Stimulated activated CD8-positive, alpha-beta memory T cell treated with anti-CD3 and anti-CD28 coated beads, Interleukin-2, amount 100 ng/mL, for 48 hours (primary cell): ENCODE measurements at places on chromosomes 3 and 15.

GRCh38 chr15:45660231-45660979 is 25.6 kb downstream of the SQOR start:
- no peak for DNase-seq

GRCh38 chr3:63354160-63354559 is 76.1 kb downstream of the SYNPR start:
- DNase-seq, result no peak

GRCh38 chr15:67832031-67832551 is 6.8 kb downstream of the SKOR1 start:
- no peak for DNase-seq

DNA sequence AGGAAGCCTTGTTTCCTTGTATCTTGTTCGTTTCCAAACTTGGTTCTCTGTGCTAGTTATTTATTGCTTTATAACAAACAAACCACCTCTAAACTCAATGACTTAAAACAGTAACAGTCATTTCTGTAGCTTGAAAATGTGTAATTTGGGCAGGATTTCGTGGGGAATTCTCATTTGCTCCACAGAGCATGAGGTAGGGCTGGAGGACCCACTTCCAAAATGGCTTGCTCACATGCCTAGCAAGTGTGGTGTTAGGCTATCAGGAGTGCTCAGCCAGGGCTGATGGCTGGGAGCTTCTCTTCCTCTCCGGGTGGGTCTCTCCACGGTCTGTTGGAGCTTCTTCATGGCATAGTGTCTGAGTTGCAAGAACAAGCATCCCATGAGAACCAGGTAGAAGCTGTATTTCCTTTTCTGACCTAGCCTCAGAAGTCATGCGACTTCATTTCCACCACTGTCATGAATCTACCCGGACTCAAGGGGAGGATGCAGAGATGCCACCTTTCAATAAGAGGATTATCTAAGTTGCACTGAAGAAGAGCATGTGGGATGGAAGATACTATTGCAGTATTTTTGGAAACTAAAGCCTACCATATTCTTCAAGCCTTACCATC is 8.2 kb upstream of the TNIK start:
- DNase-seq, result no peak

DNA sequence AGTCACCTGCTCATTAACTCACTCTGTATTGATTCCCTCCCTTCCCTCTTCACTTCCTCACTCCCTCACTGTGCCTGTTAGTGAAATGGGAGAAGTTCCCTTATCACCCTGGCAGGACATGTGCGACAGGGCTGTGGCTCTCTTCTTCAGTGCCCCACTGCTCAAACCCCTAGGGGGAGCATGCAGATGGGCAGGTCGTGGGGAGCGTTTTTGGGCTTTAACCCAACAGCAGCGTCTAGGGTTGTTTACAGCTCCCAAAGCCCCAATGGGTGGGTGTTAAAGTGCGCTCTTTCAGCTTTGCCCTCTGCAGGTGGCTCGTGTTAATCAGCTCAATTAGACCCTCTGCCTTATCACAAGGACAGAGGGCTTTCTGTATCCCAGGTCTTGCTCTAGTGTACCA is 447.8 kb upstream of the PROK2 start:
- no peak for DNase-seq

GRCh38 chr3:197222937-197223370 is 75.5 kb downstream of the DLG1 start:
- no peak for DNase-seq

DNA sequence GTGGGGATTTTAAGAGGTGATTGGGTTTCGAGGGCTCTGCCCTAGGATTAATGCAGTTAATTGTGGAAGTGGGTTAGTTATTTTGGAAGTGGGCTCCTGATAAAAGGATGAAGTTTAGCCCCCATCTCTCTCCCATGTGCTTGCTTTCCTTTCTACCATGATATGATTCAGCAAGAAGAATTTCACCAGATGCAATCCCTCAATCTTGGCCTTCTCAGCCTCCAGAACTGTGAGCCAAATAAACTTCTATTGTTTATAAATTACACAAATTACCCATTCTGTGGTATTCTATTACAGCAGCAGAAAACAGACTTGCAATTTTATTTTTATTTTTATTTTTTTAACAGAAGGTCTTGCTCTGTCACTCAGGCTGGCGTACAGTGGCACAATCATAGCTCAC is 27.3 kb upstream of the UBE2E1 start:
- DNase-seq, result no peak

- DNase-seq, result no peak
Measured at GRCh38 chr3:194555175-194556062, 68.6 kb upstream of the ATP13A3 start.

GRCh38 chr3:39056151-39056550 is 4.3 kb downstream of the WDR48 start:
- no peak for DNase-seq

DNA sequence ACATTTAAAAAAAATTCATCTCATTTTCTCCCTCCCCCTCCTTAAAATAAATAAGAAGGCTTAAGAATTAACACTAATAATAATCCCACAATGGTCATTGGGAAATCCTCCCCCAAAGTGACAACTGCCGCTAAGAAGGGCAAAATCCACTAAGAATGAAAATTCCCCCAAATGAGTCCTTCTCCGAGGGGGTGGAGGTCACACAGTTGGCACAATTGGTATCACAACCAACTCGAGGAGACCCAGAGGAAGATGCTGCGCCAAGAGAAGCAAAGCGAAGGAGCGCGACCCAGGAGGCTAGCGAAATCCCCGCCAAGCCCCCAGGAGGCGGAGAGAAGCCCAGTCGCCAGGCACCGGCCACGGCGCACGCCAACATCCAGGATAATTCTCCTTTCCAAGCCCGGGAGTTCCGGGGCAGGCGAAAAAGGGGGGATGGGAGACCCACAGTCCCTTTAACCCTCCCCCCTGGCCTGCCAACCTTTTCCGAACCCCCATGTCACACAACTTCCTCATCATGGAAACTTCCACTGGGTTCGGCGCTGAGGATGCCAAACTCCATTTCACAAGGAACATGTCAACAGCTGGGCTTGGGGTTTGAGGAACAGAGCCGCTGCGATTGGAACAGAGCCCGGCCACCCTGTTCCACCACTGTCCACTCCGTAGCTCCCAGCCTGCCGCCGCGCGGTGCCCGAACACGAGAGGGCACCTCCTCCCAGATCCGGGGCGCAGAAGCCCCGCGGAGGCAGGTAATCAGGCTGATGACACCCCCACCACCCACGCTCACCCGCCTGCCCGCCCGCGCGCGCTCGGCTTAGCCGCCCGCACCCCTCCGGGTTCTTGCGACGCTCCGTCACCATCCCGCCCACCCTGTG is 668 bp downstream of the THRB start:
- no peak for DNase-seq

- DNase-seq, result no peak
Measured at GRCh38 chr15:57595011-57595866, 3.5 kb downstream of the MYZAP start.

DNA sequence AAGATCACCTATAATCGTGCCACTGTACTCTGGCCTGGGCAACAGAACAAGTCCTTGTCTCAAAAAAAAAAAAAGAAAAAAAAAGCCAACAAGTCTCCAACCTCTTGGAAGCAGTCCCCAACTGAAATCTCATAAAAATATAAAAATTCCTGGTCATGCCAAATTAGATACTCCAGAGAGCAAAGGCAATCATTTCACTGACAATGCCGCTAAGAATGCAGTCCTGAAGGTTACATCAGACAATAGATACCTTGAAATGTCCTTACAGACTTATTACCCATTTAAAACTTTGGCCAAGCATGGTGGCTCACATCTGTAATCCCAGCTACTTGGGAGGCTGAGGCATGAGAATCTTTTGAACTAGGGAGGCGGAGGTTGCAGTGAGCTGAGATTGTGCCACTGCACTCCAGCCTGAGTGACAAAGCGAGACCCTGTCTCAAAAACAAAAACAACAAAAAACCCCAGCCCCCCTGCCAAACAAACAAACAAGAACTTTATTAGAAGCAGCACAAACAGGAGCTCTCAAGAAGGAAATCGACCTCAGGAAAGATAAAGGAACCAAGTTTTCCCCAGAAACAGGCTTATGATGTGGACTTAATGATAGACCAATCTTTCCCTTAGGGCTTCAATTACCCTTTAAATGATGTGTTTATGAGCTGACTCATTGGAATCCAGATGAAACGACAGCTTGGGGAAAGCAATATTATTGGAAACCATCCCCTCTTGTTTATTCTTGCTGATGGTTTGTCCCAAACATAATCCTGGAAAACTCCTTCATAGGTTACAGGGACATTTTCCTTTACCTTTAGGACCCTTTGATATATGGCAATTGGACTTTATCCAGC is 53.1 kb upstream of the XCR1 start:
- DNase-seq, result no peak

DNA sequence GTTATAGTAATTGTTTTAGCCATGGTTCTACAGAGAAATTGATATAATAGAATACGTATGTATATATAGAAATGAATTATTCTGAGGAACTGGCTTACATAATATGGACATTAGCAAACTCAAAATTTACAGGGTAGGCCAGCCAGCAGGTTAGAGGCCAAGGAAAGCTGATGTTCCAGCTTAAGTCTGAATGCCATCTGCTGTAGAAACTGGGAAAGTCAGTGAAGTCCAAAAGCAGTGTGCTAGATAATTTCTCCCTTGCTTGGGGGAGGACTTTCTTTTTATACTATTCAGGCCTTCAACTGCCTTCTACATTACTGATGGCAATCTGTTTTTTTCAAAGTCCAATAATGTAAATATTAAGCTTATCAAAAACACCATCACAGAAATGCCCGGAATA is 1174.7 kb downstream of the ZPLD1 start:
- DNase-seq, result no peak

- DNase-seq, result no peak
Measured at GRCh38 chr3:170689296-170689829, 103.5 kb upstream of the SLC7A14 start.

DNA sequence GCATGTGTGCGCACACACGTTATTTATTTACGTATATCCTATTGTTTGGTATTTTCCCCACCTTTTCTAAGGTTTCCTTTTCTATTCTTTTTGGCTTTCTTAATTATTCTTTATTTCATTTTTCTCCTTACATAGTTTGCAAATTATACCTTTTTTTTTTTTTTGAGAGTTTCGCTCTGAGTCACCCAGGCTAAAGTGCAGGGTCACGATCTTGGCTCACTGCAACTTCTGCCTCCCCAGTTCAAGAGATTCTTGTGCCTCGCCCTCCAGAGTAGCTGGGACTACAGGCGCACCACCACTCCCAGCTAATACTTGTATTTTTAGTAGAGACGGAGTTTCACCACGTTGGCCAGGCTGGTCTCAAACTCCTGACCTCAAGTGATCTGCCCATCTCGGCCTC is 20.0 kb upstream of the CILP start:
- DNase-seq, result no peak

DNA sequence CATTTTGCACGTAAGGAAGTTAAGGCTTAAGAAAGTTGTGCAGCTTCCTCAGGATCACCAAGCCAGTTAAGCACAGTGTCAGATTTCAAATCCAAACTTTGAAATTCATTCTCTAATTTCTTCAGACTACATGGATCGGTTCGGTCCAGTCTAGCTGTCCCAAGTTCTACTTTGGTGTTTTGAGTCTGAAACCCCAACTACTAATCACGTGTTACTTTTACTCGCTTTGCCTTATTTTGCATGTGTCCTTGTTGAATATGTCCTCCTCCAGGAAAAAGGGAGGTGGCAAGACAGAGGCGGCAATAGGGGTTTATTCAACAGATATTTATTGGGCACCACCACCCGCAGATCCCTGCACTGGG is 522 bp upstream of the GXYLT2 start:
- DNase-seq, result no peak

- DNase-seq, result no peak
Measured at GRCh38 chr15:38053776-38054175, 119.3 kb downstream of the TMCO5A start.

GRCh38 chr15:99176757-99177156 is 71.9 kb downstream of the SYNM start:
- no peak for DNase-seq
